ENCODE measurements at places on chromosomes 6 and 20.

DNA sequence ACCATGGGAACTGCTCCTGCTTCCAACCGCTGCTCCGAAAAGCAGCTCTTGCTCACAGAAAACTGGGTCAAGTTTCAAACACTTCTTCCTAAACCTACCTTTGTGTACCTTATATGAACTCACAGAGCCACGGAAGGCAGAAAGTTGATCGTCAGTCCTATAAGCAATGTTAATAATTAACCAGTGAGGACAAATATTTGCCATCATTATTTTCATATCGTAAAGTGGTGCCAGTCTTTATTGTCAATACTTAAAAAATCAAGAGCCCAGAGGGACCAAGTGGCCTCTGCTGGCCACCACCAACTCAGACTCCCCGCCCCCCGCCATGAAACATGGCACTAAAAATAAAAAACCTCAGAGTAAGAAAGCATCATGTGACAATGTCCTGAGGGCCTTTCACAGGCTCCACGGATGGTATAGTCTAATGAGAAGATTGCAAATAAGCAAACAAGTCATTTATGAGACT is 9.1 kb upstream of the PBOV1 start:
- no peak for DNase-seq

DNA sequence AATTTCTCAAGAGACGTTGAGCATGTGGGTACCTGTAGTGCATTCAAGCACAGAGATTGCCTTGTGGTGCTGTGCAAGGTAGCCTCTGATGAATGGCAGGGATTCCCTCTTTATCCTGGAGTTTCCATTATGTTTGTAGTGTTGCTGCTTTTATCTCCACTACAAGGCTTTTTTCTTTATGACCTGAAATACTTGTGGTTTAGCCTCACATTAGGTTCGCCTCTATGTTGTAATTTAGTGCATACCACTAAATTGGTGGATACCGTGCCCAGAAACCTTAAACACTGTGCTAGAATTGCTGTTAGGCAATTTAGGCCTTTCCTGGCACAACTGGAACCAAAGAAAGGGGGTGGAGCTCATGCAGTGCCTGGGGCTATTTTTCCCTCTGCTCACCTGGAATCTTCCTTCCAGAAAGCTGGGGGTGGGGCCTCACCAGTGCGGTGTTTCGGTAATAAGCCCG is 76.8 kb downstream of the NCOA7 start:
- DNase-seq = no peak

- DNase-seq = no peak
Observed at GRCh38 chr6:71347119-71347518, 58.5 kb downstream of the OGFRL1 start.

GRCh38 chr20:3203315-3204123 is 963 bp downstream of the DDRGK1 start:
- DNase-seq = no peak

GRCh38 chr20:58626051-58626450 is 25.0 kb upstream of the STX16 start:
- DNase-seq = no peak

- no peak for DNase-seq
Observed at GRCh38 chr6:14517516-14518105, 400.0 kb downstream of the CD83 start.

DNA sequence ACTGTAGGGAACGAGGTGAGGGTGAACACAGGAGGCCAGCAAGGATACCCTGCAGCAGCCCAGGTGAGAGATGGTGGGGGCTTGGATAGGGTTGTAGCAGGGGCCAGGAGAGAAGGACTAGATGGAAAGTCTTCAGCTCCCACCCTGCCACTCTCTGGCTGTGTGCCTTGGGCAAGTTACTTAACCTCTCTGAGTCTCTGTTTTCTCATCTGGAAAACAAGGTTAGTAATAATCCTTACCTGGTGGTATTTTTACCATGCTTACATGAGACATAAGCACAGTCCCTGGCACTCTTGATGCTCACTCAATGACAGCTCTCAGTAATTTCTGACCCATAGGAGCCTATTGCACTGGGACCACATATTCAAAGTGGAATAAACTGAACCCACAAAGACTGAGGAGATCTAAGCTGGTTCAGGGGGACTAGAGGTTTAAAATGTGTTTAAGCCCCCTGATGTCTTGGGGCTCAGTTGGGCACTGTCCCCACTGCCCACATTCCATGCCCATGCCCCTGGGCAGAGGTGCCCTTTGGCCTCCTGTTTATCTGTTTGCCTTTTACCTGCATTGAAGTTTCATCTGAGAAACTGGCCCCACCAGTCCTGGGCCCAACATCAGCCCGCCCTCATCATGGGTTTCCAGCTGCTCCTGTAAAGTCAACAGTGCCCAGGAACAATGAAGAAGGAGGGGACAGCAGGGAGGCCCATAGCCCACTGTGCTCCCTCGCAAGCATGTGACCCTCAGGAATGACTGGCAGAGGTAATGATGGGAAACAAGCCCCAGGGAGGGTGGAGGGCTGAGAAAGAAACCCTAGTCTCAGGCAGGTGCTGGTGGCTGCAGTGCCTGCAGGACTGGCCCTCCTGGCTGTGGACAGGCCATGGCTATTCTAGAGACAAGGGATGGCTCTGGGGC is 104.0 kb downstream of the VEGFA start:
- DNase-seq = no peak

GRCh38 chr6:168149015-168149414 is 70.0 kb upstream of the FRMD1 start:
- no peak for DNase-seq

- no peak for DNase-seq
Observed at GRCh38 chr6:17484201-17484849, 90.9 kb downstream of the CAP2 start.

DNA sequence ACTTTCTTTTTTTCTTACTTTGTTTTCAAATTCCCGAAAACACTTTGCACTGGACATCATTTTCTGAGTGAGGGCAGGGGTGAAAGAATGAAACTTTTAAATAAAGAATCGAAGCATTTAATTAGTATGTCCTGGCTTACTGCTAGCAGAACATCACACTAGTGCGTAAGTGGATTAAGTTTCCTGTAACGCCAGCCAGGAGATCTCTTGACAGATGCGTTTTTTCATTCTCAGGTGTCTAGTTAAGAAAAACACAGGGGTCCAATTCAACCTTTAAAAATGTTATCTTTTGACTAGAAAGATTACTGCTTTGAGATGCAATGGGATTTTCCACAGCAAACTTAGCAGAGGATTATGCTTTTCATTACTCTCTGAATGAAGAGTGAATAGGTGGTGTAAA is 858.8 kb upstream of the EPHA7 start:
- DNase-seq = no peak

- no peak for DNase-seq
Observed at GRCh38 chr6:135412761-135413160, 84.8 kb downstream of the AHI1 start.

DNA sequence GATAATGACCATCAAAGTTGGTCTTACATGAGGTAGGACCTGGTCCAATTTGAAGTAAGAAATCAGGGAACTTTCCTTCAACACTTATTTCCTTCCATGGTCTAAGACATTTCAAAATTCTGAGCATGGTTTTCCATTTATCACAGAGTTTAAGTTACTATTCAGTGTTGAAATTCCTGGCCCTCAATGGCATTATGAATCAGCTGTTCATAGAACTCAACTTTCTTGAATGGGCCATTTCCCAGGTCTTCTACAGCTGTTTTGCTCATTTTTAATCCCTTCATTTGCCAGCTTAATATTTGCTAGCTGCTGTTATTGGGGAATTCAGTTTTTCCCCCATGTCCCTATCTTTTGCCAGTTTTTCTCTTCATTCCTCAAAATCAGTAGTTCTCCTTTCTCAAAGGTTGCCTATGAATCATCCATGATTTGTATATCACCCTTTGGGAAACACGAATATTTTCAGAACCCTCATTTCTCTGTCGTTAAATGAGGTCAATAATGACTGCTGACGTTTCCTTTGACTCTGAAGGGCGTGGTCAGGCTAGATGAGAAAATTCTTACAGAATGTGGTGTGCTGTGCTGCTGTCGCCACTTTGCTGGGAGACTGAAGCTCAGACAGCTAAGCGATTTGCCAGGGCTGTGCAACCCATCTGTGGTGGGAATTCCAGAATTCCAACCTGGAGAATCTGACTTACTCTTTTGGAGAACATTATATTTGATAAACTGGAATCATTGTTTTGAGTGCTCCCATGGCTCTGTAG is 216.5 kb upstream of the FLRT3 start:
- DNase-seq = no peak

DNA sequence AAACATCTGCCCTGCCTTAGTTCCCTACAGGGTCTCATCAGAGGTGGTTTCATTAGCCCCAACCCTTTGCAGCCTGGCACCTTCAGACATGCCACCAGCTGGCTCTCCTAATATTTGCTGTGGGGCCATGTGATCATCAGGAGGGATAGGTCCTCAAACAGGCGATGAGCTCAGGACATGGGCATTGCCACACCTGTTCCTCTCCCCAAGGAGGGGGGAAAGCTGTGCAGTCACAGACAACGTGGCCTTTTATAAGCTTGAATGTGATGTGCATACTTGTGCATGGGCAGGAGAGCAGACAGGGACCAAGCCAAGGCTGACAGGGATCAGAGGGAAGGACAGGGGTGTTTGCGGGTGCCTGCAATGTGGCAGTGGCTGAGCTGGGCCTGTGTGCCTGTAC is 78.8 kb upstream of the ZNFX1 start:
- DNase-seq = no peak

- no peak for DNase-seq
Observed at GRCh38 chr6:7088076-7088742, 19.6 kb upstream of the RREB1 start.

GRCh38 chr6:78489874-78490273 is 377.5 kb upstream of the IRAK1BP1 start:
- DNase-seq = no peak

GRCh38 chr6:168122011-168122410 is 43.0 kb upstream of the FRMD1 start:
- no peak for DNase-seq

DNA sequence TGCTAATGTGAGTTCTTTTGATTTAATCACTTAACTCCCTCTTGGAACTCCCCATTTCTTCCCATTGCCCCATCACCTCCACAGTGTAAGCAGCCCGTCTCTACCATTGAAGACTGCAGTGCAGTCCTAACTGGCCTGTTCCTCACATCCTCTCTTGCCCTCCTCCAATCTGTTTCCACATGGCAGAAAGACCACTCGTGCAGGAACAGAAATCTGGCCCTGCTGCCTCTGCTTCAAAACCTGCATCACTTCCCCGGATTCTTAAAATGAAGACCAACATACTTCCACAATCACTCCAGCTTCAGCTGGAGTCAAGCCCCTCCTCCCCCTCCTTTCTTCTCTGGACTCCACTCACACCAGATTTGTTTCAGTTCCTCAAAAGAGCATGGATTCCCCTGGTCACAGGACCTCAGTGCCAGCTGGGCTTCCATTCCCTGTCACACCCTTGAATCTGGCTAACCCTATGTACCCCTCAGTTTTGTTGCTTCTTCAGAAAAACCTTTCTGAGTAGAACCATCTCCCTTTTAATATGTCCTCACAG is 802.3 kb downstream of the MAFB start:
- DNase-seq = no peak
